ENCODE measurements at places on chromosomes 6 and 20.

- DNase-seq, result no peak
Measured at GRCh38 chr6:88561034-88561953, 395.1 kb upstream of the CNR1 start.

- no peak for DNase-seq
Measured at GRCh38 chr6:45171380-45171779, 156.8 kb upstream of the RUNX2 start.

DNA sequence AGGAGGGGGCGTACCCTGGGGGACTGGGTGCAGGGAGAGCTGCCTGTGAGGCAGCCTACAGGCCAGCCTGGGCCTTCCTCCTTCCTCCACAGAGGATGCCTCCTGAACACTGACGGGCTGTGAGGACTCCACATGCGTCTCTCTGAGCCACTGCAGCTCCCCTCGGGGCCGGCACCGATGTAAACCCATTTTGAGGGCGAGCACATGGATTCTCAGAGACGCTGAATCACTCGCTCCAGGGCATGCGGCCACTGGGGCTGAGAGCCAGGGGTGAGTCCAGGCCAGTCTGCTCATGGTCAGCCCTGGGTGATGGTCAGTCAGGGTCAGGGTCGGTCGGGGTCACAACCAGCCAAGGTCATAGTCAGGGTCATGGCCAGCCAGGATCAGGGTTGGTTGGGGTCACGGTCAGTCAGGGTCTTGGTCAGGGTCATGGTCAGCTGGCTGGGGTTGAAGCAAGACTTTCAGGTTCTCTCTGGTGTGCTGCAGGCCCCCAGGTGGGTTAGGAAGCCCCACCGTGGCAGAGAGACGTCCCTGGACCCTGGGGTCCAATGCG, 14.7 kb upstream of the RBBP8NL start:
- no peak for DNase-seq

DNA sequence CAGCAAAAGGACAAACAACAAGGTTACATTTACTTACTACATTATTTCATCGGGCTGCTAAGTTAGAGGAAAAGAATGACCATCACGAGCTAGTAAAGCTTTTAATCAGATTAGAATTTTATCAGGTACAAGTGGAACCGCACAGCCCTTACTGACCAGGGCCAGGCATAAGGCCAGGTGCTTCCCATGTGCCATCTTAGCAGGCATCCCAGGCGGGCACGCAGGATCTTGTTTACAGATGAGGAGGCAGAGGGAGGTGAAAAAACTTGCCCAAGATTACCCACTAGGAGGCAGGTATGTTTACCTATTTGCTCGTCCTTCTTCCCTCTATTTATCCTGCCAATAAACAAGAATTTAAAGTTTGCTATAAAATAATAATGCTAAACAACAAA, 10.7 kb downstream of the EZR start:
- DNase-seq, result no peak

DNA sequence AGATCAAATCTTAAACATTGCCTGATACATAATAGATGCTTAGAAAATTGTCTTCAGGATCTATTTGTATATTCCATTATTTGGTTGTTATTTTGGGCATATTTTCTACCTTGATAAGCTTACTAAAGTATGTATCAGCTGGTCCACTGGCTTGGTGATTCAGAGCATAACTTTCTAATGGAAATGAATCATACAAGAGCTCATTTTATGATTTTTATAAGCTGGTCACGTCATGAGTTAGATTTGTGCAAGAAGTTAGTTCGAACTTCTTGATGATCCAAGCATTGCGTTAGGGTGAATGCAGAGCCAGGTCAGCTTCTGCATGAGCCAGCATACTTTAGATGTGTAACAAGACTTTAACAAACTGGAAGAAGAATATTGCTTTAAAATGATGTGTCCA, 144.5 kb upstream of the FLRT3 start:
- DNase-seq, result peak; percentile 53

GRCh38 chr6:105882828-105883227, 203.3 kb upstream of the PRDM1 start:
- DNase-seq, result no peak

DNA sequence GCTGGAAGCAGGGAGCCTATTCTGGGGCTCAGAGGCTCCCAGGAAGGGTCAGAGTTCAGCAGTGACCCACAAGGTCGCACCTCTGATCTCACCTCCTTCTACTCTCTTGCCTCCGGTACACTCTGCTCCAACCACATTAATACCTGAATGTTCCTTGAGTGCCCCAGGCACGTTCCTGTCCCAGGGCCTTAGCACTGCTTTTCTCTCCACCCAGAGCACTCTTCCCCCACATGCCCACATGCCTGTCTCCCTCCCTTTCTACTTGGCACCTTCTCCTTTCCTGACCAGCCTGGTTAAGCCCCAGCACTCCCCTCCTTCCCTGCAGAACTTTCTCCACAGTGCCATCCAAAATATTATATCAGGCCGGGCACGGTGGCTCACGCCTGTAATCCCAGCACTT, 13.4 kb downstream of the KCNB1 start:
- DNase-seq, result no peak

DNA sequence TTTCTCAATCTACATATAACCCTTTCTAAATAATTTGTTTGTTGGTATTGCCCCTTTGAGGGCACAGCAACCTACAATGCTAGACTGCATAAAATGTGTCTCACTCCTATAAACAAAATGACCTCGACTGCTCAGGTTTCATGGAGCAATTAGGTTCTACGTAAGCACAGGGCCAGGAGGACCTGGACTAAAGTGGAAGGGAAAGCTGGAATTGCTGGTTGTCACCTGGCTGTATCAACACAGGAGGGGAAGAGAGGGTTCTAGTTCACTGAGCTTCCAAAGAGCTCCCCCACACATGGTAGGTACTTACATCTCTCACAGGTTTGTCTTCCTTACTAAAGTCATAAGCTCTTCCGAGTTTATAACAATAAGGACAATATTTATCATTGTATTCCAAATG, 51.0 kb downstream of the NCOA6 start:
- no peak for DNase-seq

DNA sequence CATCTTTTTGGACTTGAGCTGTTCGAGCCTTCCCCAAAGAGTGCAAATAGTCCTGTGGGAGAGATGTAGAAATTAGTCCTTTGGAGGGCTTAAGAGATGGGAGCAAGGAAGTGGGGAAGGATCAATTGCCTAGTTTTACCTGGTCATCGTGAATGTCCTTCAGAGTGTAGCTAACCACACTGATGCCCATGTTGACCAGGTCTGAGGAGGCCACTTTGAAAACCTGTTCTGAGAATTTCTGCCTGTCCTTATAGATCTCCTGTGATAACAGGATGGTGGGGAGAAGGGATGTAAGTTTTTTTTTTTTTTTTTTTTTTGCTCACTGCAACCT, 2.0 kb downstream of the FLOT1 start:
- DNase-seq, result no peak

DNA sequence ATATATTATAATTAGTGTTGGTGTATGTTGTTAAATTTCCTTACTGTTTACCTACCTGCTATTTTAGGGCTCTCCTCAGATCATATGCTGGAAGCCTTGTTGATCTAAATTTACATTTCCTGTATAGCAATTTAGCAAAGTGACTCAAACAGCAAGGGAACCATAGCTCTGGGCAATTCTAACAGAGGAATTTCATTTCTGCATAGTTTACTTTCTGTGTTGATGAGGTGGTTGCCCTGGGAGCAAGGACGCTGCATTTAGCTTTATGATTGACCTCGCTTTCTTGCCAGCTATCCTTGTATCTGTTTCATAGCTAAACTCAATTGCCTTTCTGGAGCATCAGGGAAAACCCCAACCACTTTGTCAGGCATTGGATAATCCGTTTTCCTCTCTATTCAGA, 810.8 kb downstream of the GRIK2 start:
- no peak for DNase-seq

DNA sequence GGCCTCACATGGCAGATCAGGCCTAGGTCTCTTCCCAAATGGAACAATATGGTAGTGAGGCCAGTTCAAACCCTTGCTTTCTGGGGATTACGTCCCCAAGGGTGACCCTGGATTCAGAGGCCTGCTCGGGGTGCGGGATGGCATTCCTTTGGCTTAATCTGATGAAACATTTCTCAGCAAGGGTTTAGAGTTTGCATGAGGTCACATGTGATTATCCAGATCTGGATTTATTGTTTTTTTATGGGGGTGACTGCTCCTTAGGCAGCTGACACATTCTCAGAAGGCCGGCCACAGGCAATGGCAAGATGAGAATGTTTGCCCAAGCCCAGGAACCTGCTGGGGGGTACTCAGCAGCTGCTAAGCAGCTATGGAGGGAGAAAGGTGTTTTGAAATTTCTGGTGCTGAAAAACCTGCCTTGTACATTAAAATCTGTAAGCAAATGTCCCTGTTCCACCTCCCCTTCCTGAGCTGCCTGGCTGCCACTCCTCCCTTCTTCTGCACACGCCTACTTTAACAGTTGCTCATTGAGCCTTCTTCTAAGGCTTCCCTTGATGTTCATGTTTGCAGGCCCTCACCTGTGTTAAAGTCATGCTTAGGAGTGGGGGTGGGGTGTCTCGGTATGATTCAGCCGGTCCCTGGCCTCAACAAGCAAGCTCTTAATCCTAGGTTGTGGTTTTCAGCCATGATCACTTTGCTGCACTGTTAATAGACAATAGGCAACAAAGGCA, 37.9 kb upstream of the FUCA2 start:
- DNase-seq, result no peak

DNA sequence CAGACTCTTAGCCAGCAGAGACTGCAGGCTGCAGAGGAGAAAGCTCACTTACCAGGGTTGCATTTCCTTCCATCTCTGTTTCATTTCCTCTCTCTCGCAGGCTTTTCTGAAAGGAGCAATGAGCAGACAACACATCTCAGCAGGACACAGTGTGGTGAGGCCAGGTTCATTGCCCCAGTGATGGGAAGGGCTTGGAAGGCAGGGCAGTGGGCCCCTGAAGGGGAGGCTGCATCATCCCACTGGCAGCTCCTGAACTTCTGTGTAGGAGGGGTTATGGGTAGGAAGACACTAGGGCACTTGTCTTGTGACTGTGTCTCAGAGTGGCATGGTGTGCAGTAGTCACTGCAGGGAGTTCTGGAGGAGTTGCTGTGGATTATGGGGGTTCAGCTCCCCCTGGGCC, 246.8 kb downstream of the QKI start:
- no peak for DNase-seq

DNA sequence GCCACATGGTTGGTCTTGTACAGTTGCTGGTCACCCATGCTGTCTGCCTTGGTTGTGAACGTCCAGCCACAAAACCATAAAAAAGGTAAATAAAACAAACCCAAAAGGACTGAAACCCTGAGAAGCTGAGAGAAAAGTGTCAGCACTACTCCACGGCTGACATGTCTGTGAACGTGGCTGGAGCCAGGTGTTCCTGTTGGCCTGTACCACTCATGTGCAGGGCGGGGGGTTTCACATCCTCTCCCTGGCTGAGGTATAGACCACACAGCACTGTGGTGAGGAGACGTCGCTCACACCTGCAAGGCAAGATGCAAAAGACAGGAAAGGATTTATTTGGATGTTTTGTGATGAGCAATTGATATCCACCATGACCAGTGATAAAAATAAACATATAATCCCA, 51.9 kb upstream of the MRPS10 start:
- no peak for DNase-seq

- DNase-seq, result peak; percentile 39
Measured at GRCh38 chr6:5151955-5152401, 66.8 kb downstream of the PPP1R3G start.

DNA sequence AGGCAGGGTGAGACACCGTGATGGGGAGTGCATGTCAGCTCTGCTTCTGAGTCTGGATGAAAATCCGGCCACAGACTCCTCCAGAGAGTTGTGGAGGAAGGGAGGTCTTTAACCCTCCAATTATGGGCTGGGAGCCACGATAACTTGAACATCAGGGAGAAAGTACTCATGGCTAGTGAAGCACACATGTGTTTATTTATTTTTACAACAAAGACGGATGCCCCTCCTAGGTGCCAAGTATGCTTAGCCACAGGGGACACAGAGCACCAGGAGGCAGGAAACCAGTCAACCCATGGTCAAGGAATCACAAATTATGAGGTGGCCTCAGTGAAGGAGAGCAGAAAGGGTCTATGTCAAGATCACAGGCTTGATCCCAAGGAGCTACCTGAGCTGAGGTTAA, 54.1 kb downstream of the ZNF217 start:
- no peak for DNase-seq

GRCh38 chr6:158837684-158838625, 18.8 kb upstream of the EZR start:
- no peak for DNase-seq

DNA sequence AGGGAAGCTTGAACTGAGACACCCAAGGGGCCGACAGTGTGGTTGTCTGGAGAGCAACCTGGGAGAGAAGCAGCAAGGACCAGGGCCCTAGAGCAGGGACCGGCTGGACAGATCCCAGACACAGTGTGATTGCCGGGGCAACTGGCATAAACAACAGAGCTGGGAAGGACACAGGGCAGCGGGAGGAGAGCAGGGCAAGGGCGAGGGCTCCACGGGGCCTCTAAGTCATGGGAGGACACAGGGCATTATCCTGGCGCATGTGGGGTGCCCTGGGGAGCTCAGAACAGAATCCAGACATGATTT, 31.1 kb upstream of the CCR6 start:
- DNase-seq, result no peak

DNA sequence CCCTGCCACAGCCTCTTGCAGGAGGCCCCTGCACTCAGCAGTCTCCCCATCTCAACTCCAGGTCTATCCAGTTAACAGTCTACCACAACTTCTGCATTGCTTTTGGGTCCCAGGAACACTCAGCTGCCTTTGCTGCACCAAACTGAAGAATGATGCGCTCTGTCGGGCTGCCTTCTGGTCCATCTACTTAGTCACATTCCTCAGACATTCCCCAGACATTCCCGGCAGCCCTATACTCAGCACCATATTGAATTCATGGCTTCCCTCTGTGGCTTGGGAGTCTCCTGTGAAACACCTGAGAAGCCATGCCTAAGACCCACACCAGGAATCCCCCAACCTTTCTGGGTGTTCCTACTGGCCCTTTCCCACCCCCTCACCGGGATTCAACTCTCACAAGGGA, 99.6 kb upstream of the COL21A1 start:
- DNase-seq, result no peak

DNA sequence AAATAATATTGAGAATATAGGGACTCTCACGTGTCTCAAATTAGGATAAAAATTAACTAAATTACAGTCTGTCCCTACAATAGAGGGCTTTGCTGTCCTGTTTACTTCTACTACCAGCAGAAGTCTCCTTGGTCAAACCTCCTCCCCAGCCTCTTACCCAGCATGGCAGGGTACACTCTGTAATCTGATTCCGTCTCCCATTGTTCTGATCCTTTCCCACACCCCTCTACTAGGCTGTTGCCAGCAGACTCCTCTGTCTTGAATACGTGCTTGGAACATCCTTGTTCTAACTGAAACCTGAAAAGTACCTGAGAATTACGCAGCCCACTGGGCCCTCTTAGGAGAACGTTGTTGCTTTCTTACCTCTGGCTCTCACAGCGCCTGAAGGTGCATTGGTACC, 112.2 kb upstream of the PREP start:
- DNase-seq, result no peak

- DNase-seq, result no peak
Measured at GRCh38 chr6:115000736-115001135, 657.9 kb upstream of the HS3ST5 start.
